ENCODE measurements at places on chromosomes 5 and 9. TPM values are rescaled to one million over a fixed set of nuclear protein-coding genes. Genes with fewer than 3 reads are reported as not detected.

The TLX3 gene
- total RNA-seq, result not detected

The FAM221B gene
- total RNA-seq, result not detected

- DNase-seq, result no peak
Measured at GRCh38 chr5:67222243-67223025, 25.8 kb upstream of the CD180 start.

DNA sequence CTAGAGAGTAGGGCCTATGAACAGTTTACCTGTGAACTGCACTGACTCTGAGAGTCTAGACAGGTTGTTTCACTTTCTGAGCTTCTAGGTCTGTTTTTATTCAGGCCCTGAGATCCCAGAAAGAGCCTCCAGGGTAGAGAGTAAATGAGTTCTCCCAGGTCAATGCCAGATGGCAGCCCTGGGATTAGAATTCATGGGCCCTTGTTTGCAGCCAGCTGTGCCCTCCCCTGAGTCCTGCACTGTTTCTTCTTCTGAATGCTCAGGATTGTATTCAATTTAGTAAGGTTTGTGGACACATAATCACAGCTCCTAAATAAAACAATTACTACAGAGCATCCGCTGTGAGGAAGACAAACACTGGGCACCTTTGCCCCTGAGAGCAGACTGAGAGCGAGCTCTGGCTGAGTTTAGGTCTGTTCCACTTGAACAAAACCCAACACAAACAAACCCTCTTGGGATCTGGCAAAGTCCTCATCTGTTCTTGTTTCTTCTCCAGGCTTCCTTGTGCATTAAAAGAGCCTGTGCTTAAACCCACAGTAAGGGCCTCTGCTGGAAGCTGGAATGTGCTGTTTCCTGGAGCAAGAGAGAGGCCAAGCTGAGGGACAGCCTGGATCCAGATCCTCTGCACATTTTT is 29.9 kb downstream of the FAM219A start:
- no peak for DNase-seq

DNA sequence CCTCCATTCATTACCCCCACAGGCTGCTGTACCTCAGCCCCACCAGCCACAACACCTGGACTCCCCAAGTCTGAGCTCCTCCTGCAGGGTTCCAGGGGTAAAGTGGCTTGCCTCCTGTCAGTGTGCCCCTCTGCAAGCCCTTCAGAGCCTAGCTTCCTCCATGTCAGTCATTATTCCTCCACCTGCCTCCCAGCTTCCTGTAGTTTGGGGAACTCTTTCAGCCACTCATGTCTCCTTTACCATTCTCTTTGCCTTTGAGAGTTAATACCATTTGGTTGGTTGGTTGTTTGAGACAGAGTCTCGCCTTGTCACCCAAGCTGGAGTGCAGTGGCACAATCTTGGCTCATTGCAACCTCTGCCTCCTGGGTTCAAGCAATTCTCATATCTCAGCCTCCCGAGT is 36.2 kb downstream of the IRF1 start:
- DNase-seq, result no peak

DNA sequence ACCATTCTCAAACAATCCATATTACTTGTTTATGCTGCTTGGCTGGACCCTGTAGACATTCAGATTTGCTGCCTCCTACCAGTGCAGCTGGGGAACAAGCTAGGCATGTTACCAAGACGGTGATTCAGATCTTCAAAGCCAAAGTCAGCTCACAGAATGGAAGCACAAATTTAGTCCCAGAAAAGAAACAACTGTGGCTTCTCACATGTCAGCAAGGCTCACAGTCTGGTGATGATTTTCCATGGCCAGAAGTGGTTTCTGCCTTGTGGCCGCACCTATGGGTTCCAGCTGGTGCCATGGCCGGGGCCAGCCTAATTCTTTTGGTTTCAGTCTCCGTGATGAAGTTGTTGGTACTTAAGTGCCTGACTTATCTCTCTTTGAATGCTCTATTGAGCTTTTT is 182.2 kb downstream of the TMC1 start:
- DNase-seq, result no peak
